Omental fat pad (tissue), 4 donors: ENCODE measurements at places on chromosomes 1 and 21. TPM values are rescaled to one million over a fixed set of nuclear protein-coding genes. Genes with fewer than 3 reads are reported as not detected.

Gene RHCE
- not detected for total RNA-seq

Gene ZFYVE9
- total RNA-seq, result 35.0 TPM

Gene SPRR2G
- not detected for total RNA-seq

Gene PCP4L1
- total RNA-seq, result not detected

Gene RGS13
- not detected for total RNA-seq

Gene KCNJ10
- not detected for total RNA-seq

GRCh38 chr1:200330741-200331428, 79.0 kb downstream of the ZNF281 start:
- DNase-seq, result no peak

- no peak for DNase-seq
These were observed 26.5 kb downstream of the CD247 start for GRCh38 chr1:167491586-167492461.

- no peak for DNase-seq
These were observed 148.1 kb downstream of the TRABD2B start for GRCh38 chr1:47849005-47849521.

GRCh38 chr1:155301342-155301841, at the start of gene PKLR:
Gene PKLR (minus strand): TSS chr1:155301438. CDS start chr1:155301395, 43 bp downstream.
- DNase-seq, result no peak

DNA sequence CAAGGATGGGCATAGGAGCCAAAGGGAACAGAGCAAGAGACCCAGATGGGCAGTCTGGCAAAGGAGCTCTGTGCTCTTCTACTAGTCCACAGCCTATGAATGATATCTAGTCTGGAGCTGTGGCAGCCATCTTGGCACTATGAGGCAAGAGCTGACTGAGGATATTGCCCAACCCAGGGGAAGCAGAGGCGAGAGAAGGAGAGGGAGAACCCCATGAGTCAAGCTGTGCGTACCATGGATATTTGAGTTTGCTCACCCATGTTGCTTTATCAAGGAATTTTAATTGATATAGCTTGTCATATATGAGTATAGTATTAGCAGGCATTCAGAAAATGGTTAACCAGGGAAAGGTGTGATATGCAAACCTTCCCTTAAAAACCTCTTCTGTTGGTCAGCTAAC, 420.9 kb downstream of the PRDM2 start:
- DNase-seq, result no peak

- DNase-seq, result no peak
These were observed 20.5 kb downstream of the PLA2G4A start for GRCh38 chr1:186849271-186849671.

DNA sequence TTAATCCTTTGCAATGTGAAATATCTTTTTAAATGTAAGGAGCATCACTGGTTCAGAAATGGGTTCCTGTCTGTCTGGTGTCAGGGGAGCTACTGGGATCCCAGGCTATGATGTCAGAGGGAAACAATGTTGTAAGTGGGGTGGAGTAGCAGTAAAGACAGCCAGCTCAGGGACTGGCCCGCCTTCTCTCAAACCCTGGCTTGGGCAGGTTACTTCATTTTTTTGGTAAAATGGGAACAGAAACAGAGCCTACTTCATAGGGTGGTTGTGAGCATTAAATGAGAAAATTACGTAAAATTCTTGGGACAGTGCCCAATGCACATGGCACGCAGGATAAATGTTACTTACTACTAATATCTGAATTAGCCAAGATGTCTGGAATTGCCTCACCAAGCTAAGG, 30.7 kb upstream of the IL20 start:
- no peak for DNase-seq
